EL (cell line): ENCODE measurements at places on chromosomes 4 and X.

DNA sequence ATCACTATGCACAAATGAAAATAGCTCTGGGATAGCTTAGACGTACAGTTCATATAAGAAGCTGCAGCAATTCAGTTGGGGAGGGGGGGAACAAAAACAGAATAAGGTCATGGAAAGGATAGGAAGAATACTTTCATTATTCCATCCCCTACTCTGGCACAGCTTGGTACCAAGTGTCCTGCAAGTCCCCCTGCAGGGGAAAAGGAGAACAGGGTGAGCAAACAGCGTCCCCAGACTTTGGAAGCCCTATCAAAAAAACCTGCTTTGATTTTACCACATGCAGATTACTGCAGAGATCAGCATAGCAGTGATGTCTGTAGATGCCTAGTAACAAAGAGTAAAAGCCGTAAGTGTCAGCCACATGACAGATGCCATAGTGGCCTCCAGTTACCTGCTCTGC is 209.4 kb upstream of the NEIL3 start:
- no peak for DNase-seq

- DNase-seq = no peak
Observed at GRCh38 chr4:187283201-187283955, 559.7 kb upstream of the FAT1 start.

DNA sequence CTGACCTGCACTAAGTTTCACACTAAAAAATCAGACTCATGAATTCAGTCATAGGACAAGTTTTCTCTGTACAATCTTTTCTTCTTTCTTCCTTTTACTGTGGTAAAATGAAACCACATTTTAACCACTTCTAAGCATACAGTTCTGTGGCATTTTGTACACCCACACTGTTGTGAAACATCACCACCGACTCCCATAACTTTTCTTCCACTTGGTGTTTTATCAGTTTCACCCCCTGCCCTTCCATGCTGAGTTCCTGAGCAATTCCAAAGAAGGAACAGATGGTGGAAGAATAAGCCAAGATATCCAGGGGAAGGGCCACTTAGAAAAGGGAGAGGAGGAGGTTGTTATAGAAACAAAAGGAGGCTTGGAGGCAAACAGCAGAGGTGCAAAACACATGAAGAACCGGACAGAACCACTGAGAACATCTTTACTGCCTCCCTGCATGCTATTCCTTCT is 22.6 kb downstream of the SLC25A4 start:
- DNase-seq = peak; percentile 44

GRCh38 chrX:67721321-67721720 is 177.5 kb downstream of the AR start:
- DNase-seq = no peak

- DNase-seq = peak; percentile 44
Observed at GRCh38 chr4:152937336-152938236, 1.5 kb downstream of the FHDC1 start.

- no peak for DNase-seq
Observed at GRCh38 chr4:80711956-80712355, 318.6 kb upstream of the BMP3 start.

- DNase-seq = no peak
Observed at GRCh38 chr4:110837896-110838450, 215.1 kb upstream of the PITX2 start.
